ENCODE measurements at places on chromosomes 5 and 9.
A peak's percentile ranks its signal among the peaks of the same experiment; 100 is the strongest.

DNA sequence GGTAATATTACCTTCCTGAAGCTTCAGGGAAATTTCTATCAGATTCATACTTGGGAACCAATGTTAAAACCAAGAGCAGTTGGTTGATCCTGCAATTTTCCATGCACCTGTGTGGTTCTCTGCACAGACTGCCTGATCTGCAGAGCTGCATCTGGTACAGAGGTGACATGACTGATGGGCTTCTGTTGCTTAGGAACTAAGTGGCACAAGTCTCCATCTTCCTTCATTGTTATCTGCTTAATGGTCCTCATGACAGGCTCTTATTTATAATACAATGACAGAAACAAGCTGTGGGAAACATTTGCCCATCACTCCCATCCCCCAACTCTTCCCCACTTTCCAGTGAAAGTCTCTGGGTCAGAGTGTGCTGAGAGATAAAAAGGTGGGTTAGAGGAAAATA lies 799.1 kb downstream of the TAF11L14 start:
- DNase-seq, result no peak

DNA sequence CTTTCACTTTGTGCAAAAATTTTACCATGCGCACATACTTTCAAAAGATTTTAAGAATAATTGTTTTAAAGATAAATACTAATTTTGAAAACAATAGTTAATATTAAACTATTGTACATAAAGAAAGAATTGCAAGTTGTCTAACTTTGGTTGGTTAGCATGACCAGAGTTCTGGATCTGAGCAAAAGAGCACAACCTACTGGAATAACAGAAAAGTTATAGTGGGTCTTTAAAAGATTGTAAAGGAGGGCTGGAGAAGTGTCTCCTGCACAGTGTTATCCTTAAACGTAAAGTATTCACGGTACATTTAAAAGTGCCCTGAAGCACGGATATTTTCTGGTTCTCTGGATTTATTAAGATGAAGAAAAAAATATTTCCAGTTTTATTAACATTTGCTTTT lies 70.6 kb downstream of the GLIS3 start:
- no peak for DNase-seq

GRCh38 chr9:128927731-128928411 lies 7.1 kb downstream of the PHYHD1 start:
- DNase-seq, result no peak

DNA sequence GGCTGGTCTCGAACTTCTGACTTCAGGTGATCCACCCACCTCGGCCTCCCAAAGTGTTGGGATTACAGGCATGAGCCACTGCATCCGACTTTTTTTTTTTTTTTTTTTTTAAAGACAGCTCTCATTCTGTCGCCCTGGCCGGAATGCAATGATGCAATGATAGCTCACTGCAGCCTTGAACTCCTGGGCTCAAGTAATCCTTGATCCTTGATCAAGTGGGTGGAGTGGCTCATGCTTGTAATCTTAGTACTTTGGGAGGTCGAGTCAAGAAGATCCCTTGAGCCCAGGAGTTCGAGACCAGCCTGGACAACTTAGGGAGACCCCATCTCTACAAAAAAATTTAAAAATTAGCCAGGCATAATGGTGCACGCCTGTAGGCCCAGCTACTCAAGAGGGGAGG lies 8.1 kb downstream of the SEC24A start:
- no peak for DNase-seq

DNA sequence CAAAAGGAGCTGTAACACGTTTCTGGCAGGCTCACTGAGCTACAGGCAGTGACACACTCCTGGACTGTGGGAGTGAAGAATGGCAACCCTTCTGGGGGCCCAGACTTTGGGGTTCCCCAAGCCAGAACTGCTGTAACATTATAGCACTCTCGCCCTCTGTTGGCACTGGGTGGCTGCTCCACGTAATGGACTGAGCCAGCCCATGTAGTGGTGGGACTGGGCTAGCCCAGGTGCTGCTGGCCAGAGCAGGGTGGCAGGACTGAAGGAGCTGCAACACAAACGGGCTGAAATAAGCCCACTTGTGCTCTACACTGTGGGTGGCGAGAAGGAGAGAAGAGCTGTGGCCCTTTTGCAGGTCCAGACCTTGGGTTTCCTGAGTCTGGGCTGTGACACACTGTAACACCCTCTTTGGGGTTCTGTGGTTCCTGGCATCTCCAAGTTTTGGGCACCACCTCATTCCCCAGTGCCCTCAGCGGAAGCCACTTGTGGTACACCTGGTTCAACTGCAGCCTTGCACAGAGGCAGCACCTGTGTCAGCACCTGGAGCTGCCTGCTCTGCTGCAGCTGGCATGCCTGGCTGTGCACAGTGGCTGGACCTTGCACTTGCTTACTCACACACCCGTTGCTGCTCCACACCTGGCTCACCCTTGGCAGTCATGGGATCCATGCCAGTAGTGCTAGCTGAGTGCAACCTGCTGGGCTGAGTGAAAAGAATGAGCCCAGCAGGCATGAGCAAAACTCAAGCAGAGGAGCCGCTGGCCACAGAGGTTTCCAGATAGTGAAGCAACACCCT lies 95.0 kb upstream of the PRR16 start:
- DNase-seq, result no peak

GRCh38 chr9:1916095-1916494 lies 99.1 kb upstream of the SMARCA2 start:
- DNase-seq, result no peak

DNA sequence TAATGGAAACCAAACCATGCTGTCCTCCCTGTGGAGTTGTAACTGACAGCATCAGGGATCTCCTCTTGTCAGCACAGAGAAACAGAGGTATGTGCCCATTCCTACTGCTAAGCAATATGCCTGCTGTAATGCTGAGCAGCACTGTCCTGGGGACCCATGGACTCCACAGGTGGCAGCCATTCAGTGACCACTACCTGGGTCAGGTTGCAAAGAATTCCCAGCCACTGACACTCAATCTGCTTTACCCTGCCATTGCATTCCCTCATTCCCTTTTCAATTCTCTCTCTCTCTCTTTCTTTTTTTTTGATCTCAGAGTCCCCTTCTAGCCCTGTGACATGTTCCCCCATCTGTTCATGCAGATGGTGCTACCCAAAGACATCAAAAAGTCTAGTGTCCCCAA lies 104.1 kb downstream of the GABRB2 start:
- DNase-seq, result no peak

DNA sequence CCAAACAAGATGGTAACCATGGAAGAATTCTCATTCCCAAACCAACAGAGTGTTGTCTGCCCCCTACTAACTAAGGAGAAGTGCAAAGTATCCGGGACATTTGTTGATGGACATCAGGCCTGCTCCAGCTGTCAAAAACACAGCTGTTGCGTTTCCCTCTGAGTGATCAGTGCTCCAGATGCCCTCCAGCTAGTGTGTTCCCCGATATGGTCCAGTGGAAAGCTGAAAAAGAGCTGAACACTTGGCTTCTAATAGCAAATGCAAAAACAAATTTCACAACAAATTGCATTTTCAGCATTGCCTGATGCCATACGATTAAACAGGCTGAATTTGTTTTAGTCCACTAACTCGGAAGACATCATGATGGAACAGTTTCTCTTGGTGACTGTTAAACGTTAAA lies 1398.7 kb downstream of the PTPRD start:
- no peak for DNase-seq

DNA sequence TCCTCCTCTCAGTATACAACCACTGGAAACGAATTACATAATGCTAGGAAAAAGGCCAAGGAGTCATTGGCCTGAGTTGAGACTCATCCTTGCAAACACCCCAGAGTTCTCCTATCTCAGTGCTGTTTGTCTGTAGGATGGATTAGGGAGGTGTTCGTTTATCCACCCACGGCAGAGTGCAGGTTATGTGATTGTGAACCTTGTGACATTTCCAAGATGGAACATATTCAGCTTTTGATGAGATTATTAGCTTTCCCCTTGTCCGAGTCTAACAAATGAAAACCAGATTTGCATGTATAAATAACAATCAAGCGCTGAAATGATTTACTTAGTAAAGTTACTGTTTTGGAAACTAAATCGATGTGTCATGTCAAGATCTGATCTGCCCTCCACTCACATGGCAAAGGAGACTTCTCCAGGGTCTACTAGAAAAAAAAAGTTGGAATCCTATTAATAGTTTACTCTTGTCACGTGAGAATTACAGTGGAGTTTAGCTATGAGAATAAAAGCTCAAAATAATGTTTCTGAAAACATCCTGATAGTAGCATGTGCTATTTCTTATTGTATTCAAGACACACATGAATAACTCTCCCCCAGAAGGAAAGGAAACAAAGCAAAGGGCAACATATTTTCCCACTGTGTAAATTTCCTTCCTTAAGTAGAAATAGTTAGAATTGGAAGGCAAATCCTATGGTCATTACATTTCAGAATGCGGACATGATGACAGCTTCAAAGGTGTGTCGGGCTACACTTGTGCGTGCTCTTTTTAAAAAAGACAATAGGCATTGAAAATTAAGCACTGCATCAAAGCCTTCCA lies 600.4 kb downstream of the EBF1 start:
- DNase-seq, result no peak

DNA sequence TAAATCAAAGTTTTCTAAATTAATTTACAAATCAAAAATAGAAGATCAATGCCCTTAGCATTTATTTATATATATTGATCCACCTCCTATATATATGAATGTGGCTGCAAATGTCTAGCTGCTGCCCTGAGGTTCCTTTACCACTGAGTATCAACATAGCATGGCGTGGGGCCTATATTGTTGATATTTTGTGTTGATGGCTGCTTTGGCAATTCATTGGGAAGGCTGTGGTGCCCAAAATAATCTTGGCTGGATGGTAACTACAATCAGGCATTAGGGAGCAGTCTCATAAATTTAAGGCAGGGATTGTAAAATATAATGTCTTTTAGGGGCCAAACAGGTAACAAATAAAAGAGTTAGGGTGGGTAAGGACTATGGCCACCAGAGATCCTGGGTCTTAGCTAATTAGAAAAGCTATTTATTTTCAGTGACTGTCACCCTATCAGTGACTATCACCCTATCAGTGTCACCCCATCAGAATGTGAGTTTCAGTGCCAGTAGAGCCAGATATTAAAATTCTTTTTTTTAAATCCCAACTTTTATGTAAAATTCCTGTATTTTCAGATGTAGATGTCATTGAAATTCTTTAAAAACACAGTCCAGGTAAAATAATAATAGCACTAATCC lies 190.7 kb upstream of the PCSK5 start:
- no peak for DNase-seq

DNA sequence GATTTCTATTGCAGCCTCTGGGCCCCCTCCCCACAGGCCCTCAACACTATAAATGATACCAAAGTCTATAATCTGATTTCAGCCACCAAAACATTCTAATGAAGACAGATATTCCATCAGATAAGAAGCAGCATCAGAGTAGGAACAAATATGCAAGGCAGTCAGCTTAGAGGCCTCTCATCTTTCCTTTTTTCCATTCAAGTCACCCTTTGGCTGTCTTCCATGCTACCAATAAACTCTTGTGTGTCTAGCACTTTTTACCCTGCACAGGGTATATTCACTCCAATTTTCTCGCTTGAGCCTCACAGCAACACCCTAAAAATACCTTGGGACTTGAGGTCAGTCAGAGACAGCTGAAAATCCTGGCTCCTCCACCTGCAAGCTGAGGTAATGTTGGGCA lies 193.7 kb downstream of the BRINP1 start:
- no peak for DNase-seq

DNA sequence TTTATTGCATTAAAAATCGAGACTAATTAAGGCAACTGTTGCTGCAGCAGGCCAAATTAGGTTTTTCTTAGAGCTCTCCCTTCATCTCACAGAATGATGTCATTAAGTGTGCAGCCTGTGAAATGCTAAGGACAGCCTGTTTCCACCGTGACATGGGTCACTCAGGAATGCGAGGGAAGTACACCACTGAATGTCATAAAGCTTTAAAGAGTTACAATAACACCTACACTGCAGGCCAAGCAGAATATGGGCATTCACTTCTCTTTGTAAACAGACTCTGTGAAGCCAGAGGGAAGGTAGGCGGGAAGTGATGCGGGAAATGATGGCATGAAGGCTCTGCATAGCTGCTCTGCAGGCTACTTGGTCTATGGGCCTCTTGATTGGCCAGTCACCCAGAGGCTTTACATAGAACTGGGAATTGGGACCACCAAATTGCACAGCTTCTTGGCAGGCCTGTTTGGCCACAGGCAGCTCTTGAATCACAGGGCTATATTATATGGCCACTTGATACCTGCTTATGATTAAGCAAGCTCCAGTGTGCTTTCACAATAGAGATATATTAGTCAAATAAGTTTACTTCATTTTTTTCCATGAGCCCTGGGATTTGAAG lies 28.4 kb upstream of the AOPEP start:
- peak; percentile 57 for DNase-seq

DNA sequence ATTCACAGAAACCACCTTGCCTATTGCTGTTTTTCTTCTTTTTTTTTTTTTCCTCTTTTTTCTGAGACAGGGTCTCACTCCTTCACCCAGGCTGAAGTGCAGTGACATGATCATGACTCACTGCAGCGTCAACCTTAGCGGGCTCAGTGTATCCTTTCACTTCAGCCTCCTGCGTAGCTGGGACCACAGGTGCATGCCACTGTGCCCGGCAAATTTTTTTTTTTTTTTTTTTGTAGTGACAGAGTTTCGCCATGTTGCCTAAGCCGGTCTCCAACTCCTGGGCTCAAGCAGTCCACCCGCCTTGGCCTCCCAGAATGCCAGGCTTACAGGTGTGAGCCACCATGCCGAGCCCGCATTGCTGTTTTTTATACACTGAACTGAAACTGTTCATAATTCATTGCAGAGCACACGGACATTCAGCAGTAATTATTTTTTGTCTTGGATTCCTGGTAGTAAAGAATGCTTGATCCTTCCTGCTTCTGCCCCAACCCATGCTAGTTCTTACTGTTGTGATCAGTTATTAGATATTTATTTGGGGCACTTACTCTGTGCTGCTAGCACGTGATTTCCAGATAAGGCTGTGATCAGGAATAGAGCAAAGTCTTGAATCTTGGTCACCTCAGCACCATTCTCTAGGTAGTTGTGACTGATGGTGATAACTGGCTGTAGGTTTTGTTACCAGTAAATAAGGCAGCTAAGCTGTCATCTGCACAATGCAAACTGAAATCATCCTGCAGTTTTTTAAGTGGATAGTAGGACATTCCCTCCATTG lies 14.0 kb downstream of the MAP3K1 start:
- DNase-seq, result no peak

GRCh38 chr9:136377341-136378169 lies 4.1 kb upstream of the CARD9 start:
- DNase-seq, result no peak

- no peak for DNase-seq
Measured at GRCh38 chr5:81552852-81553566, 159.1 kb upstream of the ACOT12 start.

- no peak for DNase-seq
Measured at GRCh38 chr9:24518545-24518944, 27.2 kb downstream of the IZUMO3 start.

- no peak for DNase-seq
Measured at GRCh38 chr5:677131-678101, 15.7 kb downstream of the TPPP start.

GRCh38 chr5:18702821-18703220 lies 1068.6 kb downstream of the TAF11L14 start:
- no peak for DNase-seq

GRCh38 chr5:96703995-96704394 lies 41.8 kb downstream of the CAST start:
- no peak for DNase-seq

- no peak for DNase-seq
Measured at GRCh38 chr5:142141463-142141862, 32.9 kb downstream of the NDFIP1 start.

- DNase-seq, result no peak
Measured at GRCh38 chr5:6543346-6543730, 89.5 kb downstream of the NSUN2 start.

- DNase-seq, result no peak
Measured at GRCh38 chr5:168304349-168304748, 12.9 kb downstream of the WWC1 start.

- no peak for DNase-seq
Measured at GRCh38 chr5:125200866-125201373, 454.5 kb upstream of the ZNF608 start.

All from fibroblast of skin of left quadriceps (primary cell).